Lung (tissue), 17 donors: ENCODE measurements at places on chromosomes 4 and X.

GRCh38 chrX:53685711-53686110, 808 bp downstream of the HUWE1 start:
- DNase-seq = no peak

GRCh38 chr4:159210975-159211374, 108.1 kb downstream of the RAPGEF2 start:
- no peak for DNase-seq

DNA sequence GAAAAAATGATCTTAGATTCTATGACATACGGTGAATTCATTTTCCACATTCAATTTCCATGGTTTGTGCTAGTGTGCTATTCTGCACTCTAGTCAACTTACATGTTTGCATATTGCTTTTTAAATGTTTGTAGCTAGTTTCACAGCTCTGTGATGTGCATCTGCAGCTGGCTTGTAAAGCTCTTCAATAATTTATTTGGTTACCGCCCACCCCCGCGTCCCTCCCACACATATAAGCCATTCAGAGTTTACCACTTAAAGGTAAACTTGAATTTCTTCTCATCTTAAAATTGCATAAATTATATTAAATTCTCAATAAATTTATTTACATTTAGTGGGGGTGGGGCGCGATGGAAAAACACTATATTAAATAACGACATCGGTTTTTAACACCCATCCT, 291 bp upstream of the NBDY start:
- DNase-seq = peak; percentile 62

- peak; percentile 58 for DNase-seq
These were observed 333.2 kb downstream of the ARHGAP10 start for GRCh38 chr4:148065075-148065474.

- DNase-seq = no peak
These were observed 274.6 kb downstream of the NKX6-1 start for GRCh38 chr4:84224522-84224921.

DNA sequence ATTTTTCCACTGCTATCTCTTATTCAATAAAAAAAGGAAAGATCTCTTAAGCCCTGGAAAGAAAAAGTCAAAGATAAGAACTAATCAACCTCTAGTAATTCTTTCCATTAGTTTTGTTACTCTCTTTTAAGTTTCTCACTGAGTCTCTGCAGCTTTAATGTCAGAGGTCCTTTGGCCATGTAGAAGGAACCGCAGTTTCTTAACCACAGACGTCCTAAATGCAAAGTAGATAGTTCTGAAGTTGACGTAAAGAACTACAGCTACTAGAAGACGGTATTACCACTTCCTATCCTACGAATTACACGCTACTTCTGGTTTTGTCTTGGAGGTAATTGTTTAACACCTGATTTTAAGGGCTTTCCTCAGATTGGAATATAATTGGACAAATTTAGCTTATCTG, 325.9 kb downstream of the ANKRD50 start:
- DNase-seq = no peak

GRCh38 chr4:680928-681645, 6.7 kb downstream of the MYL5 start:
- DNase-seq = peak; percentile 74

- DNase-seq = no peak
These were observed 34.1 kb downstream of the EXOC1 start for GRCh38 chr4:55887594-55887993.

DNA sequence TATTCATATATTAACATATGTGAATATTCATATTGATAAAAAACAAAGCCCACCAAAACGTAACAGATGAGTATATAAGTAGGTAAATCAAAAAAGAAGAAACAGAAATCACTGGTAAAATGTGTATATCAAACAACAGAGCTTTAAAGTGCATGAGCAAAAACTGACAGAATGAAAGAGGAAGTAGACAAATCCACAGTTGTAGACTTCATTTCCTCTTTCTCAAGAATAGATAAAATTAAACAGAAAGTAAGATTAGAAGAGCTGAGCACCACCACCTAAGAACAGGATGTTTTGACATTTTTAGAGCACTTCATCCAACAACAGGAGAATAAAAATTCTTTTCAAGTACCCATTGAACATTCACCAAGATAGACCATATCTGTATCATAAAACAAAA, 64.6 kb downstream of the CNKSR2 start:
- no peak for DNase-seq

DNA sequence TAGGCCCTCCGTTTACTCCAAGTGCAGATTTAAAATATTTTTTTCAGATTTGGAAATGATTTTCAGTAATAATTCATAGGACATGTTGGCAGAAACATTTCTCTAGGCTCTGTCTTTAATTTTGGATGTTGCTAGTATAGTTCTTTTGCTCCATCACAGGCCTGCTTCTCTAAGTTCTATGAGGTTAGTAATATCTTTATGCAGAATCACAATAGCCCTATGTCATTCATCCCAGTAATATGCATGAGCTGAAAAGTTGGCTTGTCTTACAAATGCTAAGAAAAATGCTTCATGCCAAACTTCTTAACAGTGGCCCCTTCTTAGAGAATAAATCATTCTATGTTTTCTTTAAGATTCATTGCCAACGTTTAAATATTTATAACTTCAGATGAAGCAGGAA, 148.3 kb upstream of the TLL1 start:
- no peak for DNase-seq

DNA sequence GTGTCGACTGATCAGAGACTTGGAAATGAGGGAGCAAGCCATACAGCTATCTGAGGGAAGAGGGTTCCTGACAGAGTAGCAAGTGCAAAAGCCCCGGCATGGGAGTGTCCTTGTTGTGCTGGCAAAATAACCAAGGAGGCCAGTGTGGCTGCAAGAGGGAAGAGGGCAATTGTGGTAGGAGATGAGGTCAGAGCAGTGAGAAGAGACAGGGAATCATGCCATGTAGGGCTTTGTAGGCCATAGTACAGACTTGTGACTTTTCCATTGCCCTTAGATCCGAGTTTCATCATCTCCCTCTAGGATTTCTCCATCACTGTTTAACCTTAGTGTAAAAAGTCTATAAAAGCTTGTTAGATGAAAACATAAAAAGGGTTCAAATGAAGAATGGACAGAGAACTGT, 76.2 kb downstream of the DOCK11 start:
- no peak for DNase-seq

GRCh38 chrX:42751573-42751972, 26.4 kb downstream of the PPP1R2C start:
- DNase-seq = no peak

DNA sequence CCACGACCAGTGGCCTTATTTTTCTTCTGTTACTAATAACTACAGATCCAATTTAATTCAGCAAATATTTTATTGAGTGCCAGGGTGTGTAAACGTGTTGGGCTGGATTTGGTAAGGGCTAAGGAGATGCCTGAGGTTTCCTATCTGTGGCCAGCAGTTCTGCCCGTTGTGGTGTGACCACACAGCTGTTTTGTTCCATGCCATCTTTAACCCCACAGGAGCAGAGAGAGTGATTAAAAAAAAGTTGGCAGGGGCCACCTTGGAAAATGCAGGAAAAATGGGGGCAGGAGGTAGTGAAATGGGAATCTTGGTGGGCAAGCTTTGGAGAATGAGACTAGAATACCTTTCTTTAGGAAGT, 1.1 kb downstream of the PLAC8 start:
- DNase-seq = no peak

GRCh38 chrX:120379937-120380681, 18.2 kb downstream of the ATP1B4 start:
- DNase-seq = no peak

DNA sequence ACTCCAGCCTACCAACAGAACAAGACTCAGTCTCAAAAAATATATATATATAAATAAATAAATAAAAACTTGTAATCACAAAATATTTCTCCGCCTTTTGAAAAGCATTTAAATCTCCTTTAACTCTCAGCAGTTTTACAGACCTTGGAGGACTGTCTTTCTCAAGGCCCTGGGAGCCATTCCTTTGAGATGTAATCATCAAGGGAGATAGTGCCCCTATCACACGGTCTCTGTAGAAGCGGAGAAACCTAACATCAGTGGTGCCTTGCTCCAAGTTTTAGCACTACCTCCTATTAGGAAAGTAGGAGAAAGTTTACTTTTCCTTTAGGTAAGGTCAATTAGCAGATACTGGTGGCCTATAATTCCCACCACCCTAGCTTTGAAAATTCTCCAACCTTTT, 58.5 kb downstream of the ANTXR2 start:
- no peak for DNase-seq

DNA sequence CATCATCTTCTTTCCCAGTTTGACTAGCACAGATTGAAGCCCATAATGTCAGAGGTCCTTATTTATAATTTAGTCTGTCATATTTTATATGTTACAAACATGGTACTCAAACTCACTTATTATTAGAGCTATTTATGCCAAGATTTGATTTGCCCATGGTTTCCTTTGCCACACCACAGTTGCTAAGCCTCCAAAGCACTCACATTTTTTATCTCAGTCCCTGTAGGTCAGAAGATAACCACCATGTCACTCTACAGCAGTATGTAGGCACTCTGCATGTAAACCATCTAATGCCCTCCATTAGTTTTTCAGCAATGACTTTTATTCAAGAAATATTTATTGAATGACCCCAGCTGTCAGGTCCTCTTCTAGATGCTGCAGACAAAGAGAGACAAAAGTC, 6.7 kb downstream of the STATH start:
- no peak for DNase-seq

- no peak for DNase-seq
These were observed 15.0 kb downstream of the CFAP99 start for GRCh38 chr4:2433609-2434350.

- peak; percentile 97 for DNase-seq
These were observed 46.9 kb upstream of the MSANTD1 start for GRCh38 chr4:3201718-3202702.

DNA sequence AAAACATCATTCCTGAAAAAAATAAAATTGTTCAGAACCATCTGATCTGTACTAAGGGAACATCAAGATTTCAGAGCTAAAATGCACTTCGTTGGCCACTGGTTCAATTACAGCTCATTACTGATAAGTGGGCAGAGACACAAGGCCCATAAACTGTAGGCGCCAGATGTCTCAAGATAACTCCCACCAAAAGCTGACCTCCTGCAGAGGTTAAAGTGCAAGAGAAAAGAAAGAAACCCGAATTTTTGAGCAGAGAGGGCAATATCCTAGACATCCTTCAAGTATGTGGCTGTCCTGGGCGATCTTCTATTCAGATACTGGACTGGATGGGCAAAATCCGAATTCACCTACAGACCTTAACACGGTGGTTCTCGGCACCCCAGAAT, 660 bp downstream of the GEMIN8 start:
- DNase-seq = no peak

GRCh38 chr4:15361529-15361928, 66.3 kb upstream of the C1QTNF7 start:
- no peak for DNase-seq

DNA sequence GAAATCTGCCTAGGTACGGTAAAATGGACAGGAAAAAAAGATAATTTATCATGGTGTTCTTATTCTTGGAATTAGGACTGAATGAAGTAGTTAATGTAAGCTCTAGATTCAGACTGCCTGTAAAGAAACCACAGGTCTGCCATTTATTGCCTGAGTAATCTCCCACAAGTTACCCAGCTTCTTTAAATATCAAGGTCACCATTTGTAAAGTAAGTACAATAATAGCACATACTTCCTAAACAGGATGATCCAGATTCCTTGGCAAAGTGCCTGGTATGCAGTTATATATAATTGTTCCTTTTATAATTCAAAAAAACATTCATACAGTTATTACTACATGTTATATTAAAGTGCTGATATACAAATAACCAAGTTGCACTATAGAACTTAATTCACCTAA, 368.6 kb downstream of the HNRNPD start:
- peak; percentile 60 for DNase-seq

- peak; percentile 80 for DNase-seq
These were observed at the start of gene INPP4B for GRCh38 chr4:142846108-142846728. Gene INPP4B (minus strand): TSS chr4:142846301.

DNA sequence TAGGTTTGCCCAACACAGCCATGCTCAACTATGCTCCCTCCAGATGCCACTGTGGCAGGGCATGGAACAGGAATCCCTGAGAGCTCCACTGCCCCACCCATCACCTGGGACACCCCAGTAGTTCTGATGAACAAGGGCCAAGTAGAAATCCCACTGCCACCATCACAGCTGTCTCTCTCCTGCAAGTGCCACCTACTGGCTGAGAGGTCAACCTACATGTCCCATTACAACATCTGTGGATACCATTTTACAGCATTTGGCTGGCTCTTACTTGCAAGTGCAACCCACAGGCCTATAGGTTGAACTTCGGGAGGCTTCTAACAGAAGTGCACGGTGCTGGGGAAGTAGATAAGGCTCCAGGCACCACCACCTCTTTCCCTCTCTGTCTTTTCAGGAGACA, 142.5 kb downstream of the CXXC4 start:
- no peak for DNase-seq

GRCh38 chrX:24448762-24449250, 16.3 kb upstream of the PDK3 start:
- DNase-seq = no peak

GRCh38 chrX:19810006-19810774, 77.2 kb downstream of the SH3KBP1 start:
- no peak for DNase-seq

DNA sequence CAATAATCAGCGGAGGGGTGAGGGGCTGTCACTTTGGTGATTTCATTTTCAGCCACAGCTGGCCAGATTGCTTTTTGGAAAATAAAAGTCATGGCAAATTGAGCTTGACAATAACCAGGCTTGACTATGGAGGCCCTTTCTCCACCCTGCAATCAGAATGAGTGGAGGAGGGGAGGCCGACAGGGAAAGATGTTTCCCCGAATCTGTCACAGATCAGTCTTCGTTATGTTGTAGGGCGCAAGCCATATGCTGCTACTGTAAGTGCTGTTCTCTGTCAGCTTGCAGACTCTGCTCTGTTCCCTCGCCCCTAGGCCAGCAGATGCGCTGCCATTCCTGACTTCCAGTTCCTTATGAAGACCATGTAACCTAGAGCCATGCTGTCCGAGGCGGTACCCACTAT, 114.1 kb downstream of the MGST2 start:
- DNase-seq = no peak

DNA sequence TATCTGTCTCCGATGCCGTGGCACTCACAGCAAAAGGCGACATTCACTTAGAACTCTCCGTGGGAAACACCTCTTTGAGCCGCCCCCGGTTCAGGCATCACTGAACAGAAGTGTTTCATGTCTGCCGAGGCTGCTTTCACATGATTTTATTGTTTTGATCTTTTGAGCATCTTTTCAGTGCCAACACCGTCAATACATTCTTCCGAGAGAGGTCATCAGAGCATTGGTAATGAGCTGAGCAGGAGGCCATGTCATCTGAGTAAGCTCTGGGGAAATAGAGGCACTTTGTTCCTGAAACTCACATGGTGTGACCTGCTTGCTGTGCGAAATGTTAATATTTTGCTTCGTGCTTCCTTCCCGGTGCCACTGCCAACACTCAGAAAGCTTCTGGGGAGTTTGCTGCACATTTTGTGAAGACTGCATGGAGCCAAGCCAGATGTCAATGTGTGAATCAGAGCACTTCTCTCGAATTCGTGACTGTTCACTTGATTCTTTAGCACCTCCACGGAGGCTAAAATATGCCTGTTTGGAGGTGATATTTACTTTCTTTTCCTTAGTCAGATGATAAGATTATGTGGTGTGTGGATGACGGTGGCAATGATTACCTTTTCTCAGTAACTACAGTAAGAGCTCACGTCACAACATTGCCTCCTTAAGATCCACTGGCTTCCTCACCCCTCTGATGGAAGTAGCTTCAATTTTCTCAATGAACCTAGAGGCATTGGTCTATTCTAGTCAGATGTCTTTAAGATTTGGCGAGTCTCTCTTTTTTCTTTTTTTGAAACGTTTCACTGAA, 222.3 kb upstream of the HS3ST1 start:
- DNase-seq = peak; percentile 59

GRCh38 chrX:40171513-40172400, 74.0 kb upstream of the BCOR start:
- no peak for DNase-seq

GRCh38 chr4:7929118-7929951, 10.3 kb downstream of the AFAP1 start:
- no peak for DNase-seq
